Esophagus muscularis mucosa (tissue), 4 donors: ENCODE measurements at places on chromosomes 13 and 19.

GRCh38 chr13:24997367-24997967 is 98.5 kb upstream of the PABPC3 start:
- peaks cover 4% of the 10 kb centered on the region for H3K4me1 ChIP-seq
- H3K27me3 ChIP-seq: peaks cover 3% of the 10 kb centered on the region
- no peaks in the 10 kb centered on the region for H3K36me3 ChIP-seq

GRCh38 chr19:29787281-29787680 is 24.5 kb upstream of the CCNE1 start:
- H3K4me1 ChIP-seq: no peaks in the 10 kb centered on the region
- H3K27me3 ChIP-seq: no peaks in the 10 kb centered on the region
- no peaks in the 10 kb centered on the region for H3K36me3 ChIP-seq
- H3K27ac ChIP-seq: no peak overlapping the region
- no peak for DNase-seq

DNA sequence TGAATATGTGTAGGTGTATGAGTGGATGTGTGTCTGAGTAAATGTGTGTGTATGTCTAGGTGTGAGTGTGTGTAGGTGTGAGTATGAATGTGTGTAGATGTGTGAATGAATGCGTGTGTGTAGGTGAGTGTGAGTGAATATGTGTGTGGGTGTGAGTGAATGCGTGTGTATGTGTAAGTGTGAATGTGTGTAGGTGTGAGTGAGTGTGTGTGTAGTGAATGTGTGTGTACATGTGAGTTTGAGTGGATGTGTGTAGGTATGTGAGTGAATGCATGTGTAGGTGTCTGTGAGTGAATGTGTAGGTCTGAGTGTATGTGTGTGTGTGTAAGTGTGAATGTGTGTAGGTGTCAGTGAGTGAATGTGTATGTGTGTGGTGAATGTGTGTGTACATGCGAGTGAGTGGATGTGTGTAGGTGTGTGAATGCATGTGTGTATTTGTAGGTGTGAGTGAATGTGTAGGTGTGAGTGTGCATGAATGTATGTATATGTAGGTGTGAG is 201.0 kb upstream of the ZNF536 start:
- H3K4me3 ChIP-seq: no peak overlapping the region
- no peaks in the 10 kb centered on the region for H3K27me3 ChIP-seq
- no peaks in the 10 kb centered on the region for H3K4me1 ChIP-seq
- no peaks in the 10 kb centered on the region for H3K36me3 ChIP-seq

GRCh38 chr13:111007209-111007608 is 92.3 kb upstream of the ANKRD10 start:
- H3K27me3 ChIP-seq: no peaks in the 10 kb centered on the region
- peak overlapping the region; percentile 89 for H3K27ac ChIP-seq
- peak overlapping the region; percentile 4 for H3K4me3 ChIP-seq
- no peaks in the 10 kb centered on the region for H3K36me3 ChIP-seq
- peaks cover 25% of the 10 kb centered on the region for H3K4me1 ChIP-seq

GRCh38 chr13:35475960-35476943 is at the start of gene MAB21L1:
MAB21L1 (minus strand) TSS chr13:35476689; CDS start chr13:35476138, 551 bp downstream.
- H3K4me3 ChIP-seq: peak within 1 kb of the TSS; percentile 54
- peak within 1 kb of the TSS; percentile 57 for H3K27ac ChIP-seq
- H3K27me3 ChIP-seq: no peaks in the 10 kb centered on the region

DNA sequence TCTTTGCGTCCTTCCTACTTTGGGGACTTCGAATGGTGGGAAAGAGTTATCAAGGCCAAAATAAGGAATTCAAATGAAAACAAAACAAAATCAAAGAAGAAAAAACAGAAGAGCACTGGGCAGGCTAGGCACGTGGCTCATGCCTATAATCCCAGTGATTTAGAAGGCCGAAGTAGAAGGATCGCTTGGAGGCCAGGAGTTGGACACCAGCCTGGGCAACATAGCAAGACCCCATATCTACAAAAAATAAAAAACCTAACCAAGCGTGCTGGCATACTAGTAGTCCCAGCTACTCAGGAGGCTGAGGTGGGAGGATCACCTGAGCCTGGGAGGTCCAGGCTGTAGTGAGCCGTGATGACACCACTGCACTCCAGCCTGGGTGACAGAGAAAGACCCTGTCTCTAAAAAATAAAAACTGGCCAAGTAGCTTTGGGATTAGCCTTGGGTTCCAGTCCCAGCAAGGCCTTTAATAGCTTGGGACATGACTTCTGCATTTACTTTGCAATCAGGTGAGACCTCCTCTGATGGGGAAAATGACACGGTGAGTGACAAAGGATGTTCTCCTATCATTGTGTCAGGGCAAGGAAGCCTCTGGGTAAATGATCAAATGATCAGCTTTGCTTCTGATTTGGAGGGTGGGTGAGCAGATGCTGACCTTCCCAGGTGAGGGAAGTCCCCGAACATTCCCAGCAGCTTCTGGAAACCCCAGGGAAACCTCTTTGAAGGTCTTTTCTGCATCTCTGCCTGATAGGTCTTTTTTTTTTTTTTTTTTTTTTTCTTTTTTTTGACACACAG is 7.1 kb downstream of the ICAM1 start:
- peaks cover 47% of the 10 kb centered on the region for H3K36me3 ChIP-seq
- H3K27ac ChIP-seq: no peak overlapping the region
- H3K4me1 ChIP-seq: no peaks in the 10 kb centered on the region
- no peaks in the 10 kb centered on the region for H3K27me3 ChIP-seq
- H3K4me3 ChIP-seq: no peak overlapping the region

- no peaks in the 10 kb centered on the region for H3K27me3 ChIP-seq
- H3K36me3 ChIP-seq: no peaks in the 10 kb centered on the region
- peaks cover 51% of the 10 kb centered on the region for H3K4me1 ChIP-seq
- H3K4me3 ChIP-seq: peak overlapping the region; percentile 39
These were observed 50.8 kb downstream of the EFNB2 start for GRCh38 chr13:106484537-106485193.

DNA sequence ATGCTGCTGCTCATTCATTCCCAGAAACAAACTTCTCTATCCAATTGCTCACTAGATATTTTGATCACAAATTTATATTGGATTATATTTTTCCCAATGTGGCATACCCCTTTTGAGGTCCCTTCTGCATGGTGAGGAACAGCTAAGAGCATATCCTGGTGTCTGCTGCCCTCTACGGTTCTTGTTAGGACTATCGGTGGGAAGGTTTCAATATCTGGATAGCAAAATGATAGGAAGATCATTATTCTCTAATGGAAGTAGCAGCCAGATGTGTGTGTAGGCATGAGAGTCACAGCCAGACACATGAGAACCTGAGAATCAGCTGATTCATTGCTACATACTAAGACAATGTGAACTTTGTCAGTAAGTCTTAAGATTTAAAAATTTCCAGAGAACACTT is 1422.4 kb upstream of the MIR17HG start:
- no peak overlapping the region for H3K27ac ChIP-seq
- no peaks in the 10 kb centered on the region for H3K4me1 ChIP-seq
- H3K36me3 ChIP-seq: no peaks in the 10 kb centered on the region
- DNase-seq: no peak

GRCh38 chr13:42298392-42298791 is 26.4 kb downstream of the AKAP11 start:
- H3K4me1 ChIP-seq: no peaks in the 10 kb centered on the region
- H3K27me3 ChIP-seq: no peaks in the 10 kb centered on the region
- DNase-seq: no peak
- no peak overlapping the region for H3K4me3 ChIP-seq
- H3K36me3 ChIP-seq: peaks cover 49% of the 10 kb centered on the region

GRCh38 chr13:49681842-49682435 is 9.3 kb downstream of the EBPL start:
- no peaks in the 10 kb centered on the region for H3K27me3 ChIP-seq
- H3K36me3 ChIP-seq: peaks cover 25% of the 10 kb centered on the region
- no peak overlapping the region for H3K27ac ChIP-seq
- H3K4me3 ChIP-seq: no peak overlapping the region
- no peak for DNase-seq

DNA sequence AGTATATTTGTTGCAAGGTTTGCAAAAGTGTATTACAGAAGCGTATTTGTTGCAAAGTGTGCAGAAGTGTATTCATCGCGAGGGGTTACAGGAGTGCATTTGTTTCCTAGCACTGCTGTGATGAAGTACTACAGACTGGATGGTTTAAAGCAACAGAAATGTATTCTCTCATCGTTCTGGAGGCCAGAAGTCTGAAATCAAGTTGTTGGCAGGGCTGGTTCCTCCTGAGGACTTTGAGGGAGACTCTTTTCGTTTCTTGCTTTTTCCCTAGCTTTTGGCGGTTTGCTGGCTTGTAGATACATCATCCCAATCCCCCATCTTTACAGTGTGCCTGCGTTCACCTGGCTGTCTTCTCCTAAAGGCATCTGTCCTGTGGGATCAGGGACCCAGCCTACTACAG is 127.9 kb upstream of the USP29 start:
- no peak overlapping the region for H3K27ac ChIP-seq
- no peaks in the 10 kb centered on the region for H3K36me3 ChIP-seq
- no peaks in the 10 kb centered on the region for H3K4me1 ChIP-seq
- H3K4me3 ChIP-seq: no peak overlapping the region

DNA sequence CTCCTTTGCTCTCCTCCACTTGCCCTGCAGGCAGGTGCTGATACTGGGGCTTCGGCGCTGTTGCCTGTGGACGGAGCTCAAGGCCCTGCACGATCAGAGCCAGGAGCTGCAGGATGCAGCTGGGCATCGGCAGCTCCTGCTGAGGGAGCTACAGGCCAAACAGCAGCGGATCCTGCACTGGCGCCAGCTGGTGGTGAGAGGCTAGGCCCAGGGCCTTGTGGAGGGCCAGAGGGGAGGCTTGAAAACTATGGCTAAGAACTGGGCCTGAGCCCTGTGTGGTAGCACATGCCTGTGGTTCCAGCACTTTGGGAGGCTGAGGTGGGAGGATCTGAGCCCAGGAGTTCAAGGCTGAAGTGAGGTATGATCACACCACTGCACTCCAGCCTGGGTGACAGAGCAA is 6.3 kb downstream of the HAUS5 start:
- H3K4me1 ChIP-seq: no peaks in the 10 kb centered on the region
- H3K4me3 ChIP-seq: no peak overlapping the region
- no peaks in the 10 kb centered on the region for H3K36me3 ChIP-seq
- no peak for DNase-seq
- no peaks in the 10 kb centered on the region for H3K27me3 ChIP-seq

- no peak overlapping the region for H3K4me3 ChIP-seq
- no peak for DNase-seq
- peak overlapping the region; percentile 28 for H3K27ac ChIP-seq
- H3K4me1 ChIP-seq: peaks cover 21% of the 10 kb centered on the region
- H3K27me3 ChIP-seq: no peaks in the 10 kb centered on the region
- H3K36me3 ChIP-seq: no peaks in the 10 kb centered on the region
These were observed 149.1 kb downstream of the NUFIP1 start for GRCh38 chr13:44840131-44840530.

GRCh38 chr13:46726347-46726746 is 70.6 kb downstream of the ESD start:
- peaks cover 69% of the 10 kb centered on the region for H3K36me3 ChIP-seq
- H3K27ac ChIP-seq: no peak overlapping the region
- H3K4me1 ChIP-seq: no peaks in the 10 kb centered on the region
- no peak overlapping the region for H3K4me3 ChIP-seq
- H3K27me3 ChIP-seq: no peaks in the 10 kb centered on the region
- no peak for DNase-seq

DNA sequence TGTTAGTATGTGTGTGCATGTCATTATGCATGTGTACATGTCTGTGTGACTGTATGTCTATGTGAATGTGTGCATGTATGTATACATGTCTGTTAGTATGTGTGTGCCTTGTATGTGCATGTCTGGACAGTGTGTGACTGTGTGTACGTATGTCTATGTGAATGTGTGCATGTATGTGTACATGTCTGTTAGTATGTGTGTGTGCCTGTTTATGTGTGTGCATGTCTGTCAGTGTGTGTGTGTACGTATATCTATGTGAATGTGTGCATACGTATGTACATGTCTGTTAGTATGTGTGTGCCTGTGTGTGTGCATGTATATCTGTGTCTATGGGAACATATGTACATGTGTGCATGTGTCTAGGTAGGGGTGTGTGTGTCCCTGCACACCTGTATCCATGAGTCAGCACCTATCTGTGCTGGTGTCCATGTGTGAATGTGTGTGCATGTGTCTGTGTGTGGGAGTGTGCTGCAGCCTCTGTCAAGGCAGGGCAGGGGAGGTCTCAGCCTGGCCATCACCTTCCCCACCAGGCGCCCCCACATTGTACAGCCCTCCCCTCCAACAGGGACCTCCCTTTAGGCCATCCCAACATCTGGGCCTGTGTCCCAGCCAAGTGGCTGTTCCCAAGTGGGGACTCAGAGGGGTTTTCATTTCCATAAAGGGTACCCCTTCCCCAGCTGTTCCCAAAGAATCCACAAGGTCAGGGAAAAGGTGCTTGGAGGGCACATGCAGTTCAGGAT is 4.4 kb downstream of the GAS6 start:
- peak overlapping the region; percentile 99 for H3K27ac ChIP-seq
- peaks cover 87% of the 10 kb centered on the region for H3K4me1 ChIP-seq
- no peak for DNase-seq
- no peak overlapping the region for H3K4me3 ChIP-seq
- H3K36me3 ChIP-seq: peaks cover 7% of the 10 kb centered on the region

- H3K36me3 ChIP-seq: no peaks in the 10 kb centered on the region
- no peak overlapping the region for H3K4me3 ChIP-seq
- H3K27me3 ChIP-seq: peaks cover 77% of the 10 kb centered on the region
- no peak overlapping the region for H3K27ac ChIP-seq
These were observed 3.1 kb downstream of the KLK14 start for GRCh38 chr19:51079481-51080110.

DNA sequence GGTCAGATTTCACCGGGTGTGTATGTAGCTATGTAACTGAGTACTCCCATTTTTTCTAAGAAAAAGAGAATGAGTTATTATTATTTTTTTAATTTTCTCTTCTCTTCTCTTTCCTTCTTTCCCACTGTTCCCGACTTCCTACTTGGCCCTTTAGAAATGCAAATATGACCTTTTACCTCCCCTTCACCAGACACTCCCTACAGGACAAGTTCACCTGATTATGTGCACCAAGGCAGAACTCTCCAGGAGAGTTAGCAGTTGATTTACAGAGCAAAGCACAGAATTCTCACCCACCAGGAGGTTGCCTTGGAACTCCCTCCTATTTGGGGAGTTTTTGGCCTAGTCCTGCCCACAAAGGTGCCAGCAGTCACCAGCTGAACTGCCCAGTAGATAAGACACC is 49.5 kb upstream of the GPR12 start:
- H3K27me3 ChIP-seq: no peaks in the 10 kb centered on the region
- no peak overlapping the region for H3K4me3 ChIP-seq
- DNase-seq: no peak
- H3K27ac ChIP-seq: no peak overlapping the region
- no peaks in the 10 kb centered on the region for H3K4me1 ChIP-seq
- no peaks in the 10 kb centered on the region for H3K36me3 ChIP-seq

- DNase-seq: no peak
- no peak overlapping the region for H3K27ac ChIP-seq
- no peak overlapping the region for H3K4me3 ChIP-seq
- H3K27me3 ChIP-seq: no peaks in the 10 kb centered on the region
- no peaks in the 10 kb centered on the region for H3K36me3 ChIP-seq
- no peaks in the 10 kb centered on the region for H3K4me1 ChIP-seq
These were observed 28.0 kb downstream of the WDR88 start for GRCh38 chr19:33159893-33160292.

- H3K27ac ChIP-seq: no peak overlapping the region
- no peak overlapping the region for H3K4me3 ChIP-seq
- no peak for DNase-seq
- no peaks in the 10 kb centered on the region for H3K36me3 ChIP-seq
- H3K4me1 ChIP-seq: peaks cover 26% of the 10 kb centered on the region
These were observed 14.1 kb downstream of the UBAC2 start for GRCh38 chr13:99214731-99215130.
